RPMI8226 (cell line): ENCODE measurements at places on chromosomes 2 and 18.
A peak's percentile ranks its signal among the peaks of the same experiment; 100 is the strongest.

DNA sequence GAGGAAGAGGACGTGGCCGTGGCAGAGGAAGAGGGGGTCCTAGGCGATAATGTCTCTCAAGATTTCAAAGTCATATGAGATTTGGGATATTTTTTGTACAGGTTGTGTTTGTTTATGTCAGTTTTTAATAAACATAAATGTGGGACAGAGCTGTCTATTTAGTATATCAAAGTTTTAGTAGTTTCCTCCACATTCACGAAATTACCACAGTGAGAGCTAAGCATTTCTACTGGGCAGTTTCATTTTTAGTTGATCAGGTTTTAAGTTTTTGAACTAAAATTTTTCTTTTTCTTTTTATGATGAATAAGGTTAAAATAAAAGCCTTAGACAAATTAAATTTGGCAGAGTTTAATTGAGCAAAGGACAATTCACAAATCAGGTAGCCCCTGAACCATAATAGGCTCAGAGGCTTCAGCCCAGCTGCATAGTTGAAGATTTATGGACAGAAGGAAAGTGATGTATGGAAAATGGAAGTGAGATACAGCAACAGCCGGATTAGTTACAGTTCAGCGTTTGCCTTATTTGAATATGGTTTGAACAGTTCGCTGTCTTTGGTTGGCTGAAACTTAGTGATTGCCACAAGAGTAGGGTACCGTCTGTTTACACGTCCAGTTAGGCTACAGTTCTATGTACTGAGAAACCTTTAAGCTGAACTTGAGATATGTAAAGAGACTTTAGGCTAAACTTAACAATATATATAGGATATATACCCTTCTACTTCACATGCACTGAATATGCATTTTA, 17.1 kb downstream of the SNRPD1 start:
- no peak for DNase-seq

- no peak for DNase-seq
These were observed 108.1 kb upstream of the CREB1 start for GRCh38 chr2:207421671-207422070.

GRCh38 chr18:76450452-76451395, 44.3 kb downstream of the ZNF516 start:
- no peak for DNase-seq

DNA sequence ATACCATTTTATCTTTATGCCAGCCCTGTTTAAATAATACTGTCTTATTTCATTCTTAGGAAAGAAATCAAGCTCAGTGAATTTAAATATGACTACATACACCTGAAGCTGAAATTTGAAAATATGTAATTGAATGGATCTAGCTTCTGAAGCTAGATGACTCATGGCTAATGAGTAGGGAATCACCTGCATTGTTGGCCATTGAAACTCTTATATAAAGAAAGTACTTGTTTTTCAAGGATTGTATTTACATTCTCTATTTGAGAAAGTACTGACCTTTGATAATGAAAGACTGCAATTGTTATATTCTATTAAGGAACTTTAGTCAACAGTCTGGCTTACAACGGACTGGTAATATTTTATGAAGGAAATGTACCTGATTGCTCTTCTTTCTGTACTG, 346.7 kb upstream of the LRATD1 start:
- no peak for DNase-seq

- peak; percentile 61 for DNase-seq
These were observed 1.1 kb downstream of the TRABD2A start for GRCh38 chr2:84879584-84880394.

GRCh38 chr18:830315-830901, 18.4 kb upstream of the YES1 start:
- DNase-seq: peak; percentile 11

DNA sequence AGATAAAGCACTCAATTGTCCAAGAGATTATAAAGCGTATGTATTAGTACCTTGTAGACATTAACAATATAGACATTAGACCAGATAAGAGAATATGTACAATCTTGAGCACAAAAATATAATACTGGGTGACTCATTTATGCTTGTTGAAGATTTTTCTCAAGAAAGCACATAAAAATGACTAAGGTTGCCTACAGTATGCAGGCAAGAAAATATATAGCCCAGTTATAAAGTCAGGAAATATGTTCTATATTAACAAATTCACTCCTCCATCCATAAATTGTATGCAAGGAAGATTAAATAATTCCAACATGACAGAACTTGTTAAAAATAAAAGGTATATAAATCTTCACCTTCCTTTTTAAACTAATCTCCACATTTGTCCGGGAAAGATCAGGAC, 356.4 kb upstream of the SLC39A10 start:
- DNase-seq: no peak

DNA sequence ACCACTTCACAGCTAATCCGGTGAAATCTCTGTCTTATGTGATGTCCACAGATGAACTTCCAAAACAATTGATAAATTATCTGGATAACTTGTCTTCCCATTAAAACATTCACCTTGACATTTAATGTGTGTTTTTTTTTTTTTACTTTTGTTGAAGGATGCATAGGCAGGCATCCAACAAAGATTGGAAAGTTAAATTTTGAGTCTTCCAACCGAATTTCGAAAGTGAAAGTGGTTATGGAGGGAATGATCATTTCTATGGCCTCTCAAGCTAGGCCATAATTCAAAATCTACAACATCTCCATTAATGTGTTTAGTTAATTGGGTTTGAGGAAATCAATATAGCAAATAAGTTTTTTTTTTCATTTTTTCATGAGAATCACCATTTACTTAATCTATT, 1495.5 kb upstream of the ACVR2A start:
- no peak for DNase-seq

DNA sequence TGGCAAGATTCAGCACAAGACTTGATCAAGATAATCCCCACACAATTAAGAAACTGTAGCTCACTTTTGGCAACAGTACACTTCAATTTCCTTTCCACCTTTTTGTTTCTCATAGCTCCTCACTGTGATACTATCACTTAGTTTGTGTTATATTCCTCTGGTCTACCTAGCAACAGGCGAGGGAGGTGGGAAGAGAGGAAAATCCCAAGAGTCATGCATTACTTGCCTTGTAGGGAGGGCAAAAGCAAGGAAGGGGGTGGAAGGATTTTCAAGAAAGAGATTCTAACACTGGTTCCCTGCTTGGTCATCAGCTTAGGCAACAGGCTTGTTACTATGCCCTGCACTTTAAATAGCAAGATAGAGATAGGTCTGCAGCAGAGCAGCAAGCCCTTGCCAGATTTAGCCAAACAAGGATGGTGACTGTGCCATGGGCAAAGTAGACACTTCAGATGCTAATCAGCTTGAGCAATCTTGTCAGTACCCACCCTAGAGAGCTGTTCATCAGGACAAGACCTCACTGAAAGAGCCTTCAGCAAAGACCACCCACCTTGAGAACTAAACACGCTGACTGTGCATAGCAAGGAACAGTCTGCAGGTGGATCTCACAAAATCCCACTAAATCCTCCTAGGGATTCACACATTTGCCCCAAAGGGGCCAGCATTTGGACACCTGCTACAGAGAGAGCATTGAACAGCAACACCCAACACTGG, 134.6 kb downstream of the MBD2 start:
- no peak for DNase-seq

GRCh38 chr2:190978389-190979053, 35.5 kb downstream of the STAT1 start:
- DNase-seq: no peak

GRCh38 chr2:158934170-158934569, 34.3 kb upstream of the TANC1 start:
- no peak for DNase-seq

- DNase-seq: no peak
These were observed 45.7 kb downstream of the RDH14 start for GRCh38 chr2:18514526-18515461.

- DNase-seq: no peak
These were observed 226.9 kb upstream of the SMIM21 start for GRCh38 chr18:75654386-75654785.

DNA sequence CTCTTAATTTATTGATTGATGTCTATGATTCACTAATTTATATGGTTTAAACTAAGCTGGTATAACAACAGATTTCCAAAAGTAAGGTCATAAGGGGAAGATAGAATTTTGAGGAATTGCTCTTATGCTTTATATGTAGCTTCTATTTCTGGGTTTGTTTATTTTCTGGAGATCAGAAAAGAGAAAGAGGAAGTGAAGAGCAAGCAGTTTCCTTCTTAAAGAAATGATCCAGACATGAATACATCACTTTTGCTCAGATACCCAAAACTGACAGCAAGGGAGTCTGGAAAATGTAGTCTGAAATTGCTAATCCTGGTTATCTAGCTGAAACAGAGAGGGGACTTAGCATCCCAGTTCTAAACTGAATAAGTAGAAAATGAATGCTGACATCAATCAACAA, 912.5 kb upstream of the CRIM1 start:
- no peak for DNase-seq

- DNase-seq: no peak
These were observed 17.7 kb upstream of the RAB10 start for GRCh38 chr2:26016012-26016705.

DNA sequence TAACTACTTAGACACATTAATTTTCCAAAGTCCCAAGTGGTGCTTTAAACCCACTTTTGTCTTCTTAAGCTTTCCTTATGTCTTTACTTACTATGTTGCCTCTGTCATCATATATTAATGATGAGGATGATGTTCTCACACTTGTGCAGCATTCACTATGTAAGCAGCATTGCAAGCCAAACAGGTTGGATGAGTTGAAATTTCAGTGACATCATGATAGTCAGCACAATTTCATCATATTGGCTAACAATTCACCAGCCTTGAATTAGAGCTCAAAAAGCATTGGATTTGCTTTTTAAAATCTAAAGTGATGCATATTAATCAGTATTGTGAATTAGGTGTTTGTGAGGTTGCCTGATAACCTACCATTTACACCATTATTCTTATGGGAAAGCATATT, 7.7 kb downstream of the APLF start:
- no peak for DNase-seq

GRCh38 chr2:113770929-113771328, 14.5 kb upstream of the SLC35F5 start:
- no peak for DNase-seq

- DNase-seq: no peak
These were observed 162.3 kb upstream of the CCDC68 start for GRCh38 chr18:55121397-55122170.

GRCh38 chr2:225820826-225821225, 421.3 kb downstream of the NYAP2 start:
- DNase-seq: no peak

GRCh38 chr2:17035010-17035409, 369.4 kb upstream of the CYRIA start:
- no peak for DNase-seq

GRCh38 chr2:235665661-235666212, 171.9 kb downstream of the AGAP1 start:
- no peak for DNase-seq

GRCh38 chr2:27282892-27283291, 663 bp downstream of the TRIM54 start:
- no peak for DNase-seq

GRCh38 chr2:72781480-72781879, 44.4 kb downstream of the EXOC6B start:
- no peak for DNase-seq

DNA sequence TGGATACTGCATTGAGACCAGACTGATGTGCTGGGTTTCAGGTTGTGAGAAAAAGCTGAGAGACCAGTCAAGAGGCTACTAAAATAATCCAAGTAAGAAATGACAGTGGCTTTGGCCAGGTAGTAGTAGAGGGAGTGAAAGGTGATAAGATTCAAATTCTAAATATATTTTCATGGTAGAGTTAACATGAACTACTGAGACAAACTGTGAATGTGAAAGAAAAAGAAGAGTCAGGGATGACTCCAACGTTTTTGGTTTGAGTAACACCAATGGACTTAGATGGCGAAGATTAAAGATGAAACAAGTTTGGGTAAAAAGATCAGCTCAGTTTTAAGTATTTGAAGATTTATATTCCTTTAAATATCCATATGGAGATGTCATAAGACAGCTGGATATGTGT, 209.4 kb downstream of the ZEB2 start:
- no peak for DNase-seq

DNA sequence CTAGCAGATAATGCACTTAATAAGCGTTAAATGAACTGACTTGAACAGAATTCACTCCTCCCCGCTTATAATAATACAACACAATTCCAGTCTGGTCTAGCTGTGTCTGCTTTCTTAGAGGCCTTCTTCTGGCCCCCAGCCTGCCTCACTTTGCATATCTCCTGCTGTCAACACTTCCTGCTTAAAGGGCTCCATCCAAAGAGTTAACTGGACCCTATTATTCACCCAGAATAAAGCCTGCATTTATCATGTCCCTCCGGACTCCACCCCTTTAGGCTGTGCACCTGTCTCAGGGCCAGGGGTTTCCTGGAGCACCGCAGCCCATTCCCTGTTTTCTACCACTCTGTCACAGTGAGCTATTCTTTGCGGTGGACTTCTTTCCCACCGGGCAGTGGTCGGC, 292.8 kb upstream of the FBXO11 start:
- DNase-seq: no peak

- DNase-seq: peak; percentile 56
These were observed 196.1 kb upstream of the OSR1 start for GRCh38 chr2:19554520-19554919.

DNA sequence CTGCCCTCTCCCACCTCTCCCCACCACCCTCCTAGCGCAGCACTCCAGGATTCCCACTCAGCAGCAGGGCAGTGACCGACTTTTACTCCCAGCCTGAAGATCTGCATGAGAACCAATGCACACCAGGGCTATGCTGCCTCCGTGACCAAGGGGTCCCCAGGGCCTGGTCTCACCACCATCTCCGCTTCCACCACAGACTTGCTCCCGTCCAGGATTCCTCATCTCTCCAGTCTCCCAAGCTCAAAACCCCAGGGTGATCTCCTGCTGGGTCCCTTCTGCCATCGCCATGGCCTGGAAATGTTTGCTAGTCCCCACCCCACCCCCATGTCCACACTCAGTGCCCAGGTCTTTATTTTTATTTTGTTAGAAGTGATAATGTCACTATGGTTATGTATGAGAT, 2.1 kb upstream of the CIDEA start:
- DNase-seq: no peak
